ENCODE measurements at places on chromosomes 6 and 20.

GRCh38 chr20:18267815-18268214, 20.5 kb upstream of the ZNF133 start:
- no peak for DNase-seq

- no peak for DNase-seq
Measured at GRCh38 chr20:535958-536357, 7.6 kb downstream of the CSNK2A1 start.

DNA sequence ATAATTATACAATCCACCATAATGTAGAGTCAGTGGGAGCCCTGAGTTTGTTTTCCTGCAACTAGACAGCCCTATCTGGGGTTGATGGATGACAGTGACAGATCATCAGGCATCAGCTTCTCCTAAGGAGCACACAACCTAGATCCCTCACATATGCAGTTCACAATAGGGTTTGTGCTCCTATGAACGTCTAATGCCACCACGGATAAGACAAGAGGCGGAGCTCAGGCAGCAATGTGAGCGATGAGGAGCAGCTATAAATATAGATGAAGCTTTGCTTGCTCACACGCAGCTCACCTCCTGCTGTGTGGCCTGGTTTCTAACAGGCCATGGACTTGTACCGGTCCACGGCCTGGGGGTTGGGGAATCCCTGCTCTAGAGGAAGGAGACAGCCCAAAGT, 25.9 kb downstream of the EDEM2 start:
- DNase-seq: no peak

GRCh38 chr6:22327881-22328280, 31.0 kb upstream of the PRL start:
- DNase-seq: no peak

DNA sequence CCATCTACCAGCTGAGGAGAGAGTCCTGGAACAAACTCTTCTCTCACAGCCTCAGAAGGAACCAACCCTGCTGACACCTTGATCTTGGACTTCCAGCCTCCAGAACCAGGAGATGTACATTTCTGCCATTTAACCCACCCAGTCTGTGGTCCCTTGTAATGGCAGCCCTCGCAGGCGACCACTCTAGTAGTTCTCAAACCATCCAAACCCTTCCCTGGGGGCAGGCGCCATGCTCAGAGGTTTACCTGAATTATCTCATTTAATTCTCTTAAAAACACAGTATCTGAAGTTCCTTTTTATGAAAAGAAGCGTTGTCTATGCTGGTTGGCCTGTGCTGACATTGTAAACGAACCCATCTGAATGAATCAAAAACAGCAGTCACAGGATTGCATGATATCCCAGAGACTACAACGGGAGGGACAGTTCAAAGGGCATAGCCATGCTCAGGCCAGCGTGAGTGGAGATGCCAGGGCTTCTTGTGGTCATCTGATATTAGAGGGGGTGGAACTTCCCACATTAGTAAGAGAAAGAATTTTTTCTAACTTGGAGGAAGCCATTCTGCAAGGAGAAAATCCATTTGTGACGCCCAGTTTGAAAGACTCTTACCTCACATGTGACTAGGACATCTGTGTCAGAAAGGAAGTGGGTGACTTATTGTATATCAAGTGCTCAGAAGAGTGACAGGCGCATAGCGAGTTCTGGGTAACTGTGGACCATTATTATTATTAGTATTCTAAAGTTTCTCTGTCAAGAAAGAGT, 17.2 kb upstream of the TAGAP start:
- DNase-seq: no peak

GRCh38 chr6:21078497-21078896, 515.1 kb upstream of the SOX4 start:
- DNase-seq: no peak
